ENCODE measurements at places on chromosomes 2 and 18.

DNA sequence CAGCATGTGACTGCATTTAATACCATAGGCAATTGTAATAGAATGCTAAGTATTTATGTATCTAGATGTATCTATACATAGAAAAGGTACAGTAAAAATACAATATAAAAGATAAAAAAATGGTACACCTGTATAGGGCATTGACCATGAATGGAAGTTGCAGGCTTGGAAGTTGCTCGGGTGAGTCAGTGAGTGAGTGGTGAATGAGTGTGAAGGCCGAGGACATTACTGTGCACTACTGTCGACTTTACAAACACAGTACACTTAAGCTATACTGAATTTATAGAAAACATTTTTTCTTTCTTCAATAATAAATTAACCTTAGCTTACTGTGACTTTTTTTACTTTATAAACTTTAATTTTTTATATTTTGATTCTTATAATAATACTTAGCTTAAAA, 8.9 kb downstream of the DIS3L2 start:
- no peak for DNase-seq

DNA sequence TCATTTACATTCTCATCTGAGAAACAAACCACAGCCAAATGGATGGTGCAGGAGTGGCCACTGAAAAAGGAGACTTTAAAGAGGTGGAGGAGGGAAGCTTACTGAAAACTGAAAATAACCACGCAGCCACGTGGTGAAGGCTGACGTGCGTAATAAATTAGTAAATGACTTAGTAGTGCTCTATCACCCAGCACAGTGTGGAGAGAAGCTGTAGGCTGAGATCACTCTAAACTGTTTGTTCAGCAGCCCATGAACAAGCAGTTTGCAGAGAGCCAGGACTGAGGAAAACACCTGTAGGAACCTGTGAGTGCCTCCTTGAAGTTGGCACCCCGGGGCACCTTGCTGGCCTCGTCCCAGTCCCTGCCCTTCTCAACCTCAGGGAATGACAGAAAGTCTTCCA, 193.0 kb downstream of the TXNL1 start:
- no peak for DNase-seq

DNA sequence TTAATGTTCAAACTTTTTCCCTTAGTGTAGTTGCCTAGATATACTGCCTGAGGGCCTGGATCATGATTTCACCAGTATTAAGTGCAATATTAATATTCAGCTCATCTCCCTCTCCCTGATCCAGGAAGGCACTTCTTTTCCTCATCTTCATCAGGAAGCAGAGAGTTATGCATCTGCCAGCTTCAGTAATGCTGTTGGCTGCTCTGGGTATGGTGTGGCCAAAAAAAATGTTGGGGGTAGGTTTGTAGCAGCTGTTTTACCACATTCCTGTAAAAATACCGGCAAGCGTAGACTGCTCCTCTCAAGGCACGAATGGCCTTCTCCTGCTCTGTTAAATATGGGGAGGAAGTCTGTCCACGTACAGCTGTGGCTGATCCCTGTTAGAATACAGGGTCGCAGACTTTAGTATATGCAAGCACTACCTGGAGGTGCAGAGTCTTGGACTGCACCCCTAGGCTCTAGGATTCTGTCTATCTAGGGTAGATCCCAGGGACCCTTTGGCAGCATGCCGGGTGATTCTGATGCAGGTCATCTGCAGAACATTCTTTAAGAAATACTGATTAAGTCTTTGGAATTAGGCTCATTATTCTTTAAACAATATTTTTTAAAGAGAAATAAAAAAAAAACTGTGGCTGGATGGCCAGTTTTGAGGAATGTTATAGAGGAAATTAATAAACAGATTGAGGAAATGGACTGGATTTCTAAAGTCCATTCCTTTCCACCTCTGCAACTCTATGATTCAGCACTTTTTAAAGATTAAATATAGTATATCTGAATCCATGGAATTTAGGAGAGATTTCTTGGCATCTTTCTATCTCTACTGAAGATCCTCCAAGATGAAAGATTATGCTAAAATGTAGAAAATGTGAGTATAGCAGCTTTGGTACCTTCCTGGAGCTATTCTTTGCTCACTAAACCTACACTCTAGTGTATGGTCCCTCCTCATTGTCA, 21.0 kb upstream of the GLS start:
- no peak for DNase-seq

GRCh38 chr2:164110515-164110914, 374.7 kb upstream of the FIGN start:
- no peak for DNase-seq

DNA sequence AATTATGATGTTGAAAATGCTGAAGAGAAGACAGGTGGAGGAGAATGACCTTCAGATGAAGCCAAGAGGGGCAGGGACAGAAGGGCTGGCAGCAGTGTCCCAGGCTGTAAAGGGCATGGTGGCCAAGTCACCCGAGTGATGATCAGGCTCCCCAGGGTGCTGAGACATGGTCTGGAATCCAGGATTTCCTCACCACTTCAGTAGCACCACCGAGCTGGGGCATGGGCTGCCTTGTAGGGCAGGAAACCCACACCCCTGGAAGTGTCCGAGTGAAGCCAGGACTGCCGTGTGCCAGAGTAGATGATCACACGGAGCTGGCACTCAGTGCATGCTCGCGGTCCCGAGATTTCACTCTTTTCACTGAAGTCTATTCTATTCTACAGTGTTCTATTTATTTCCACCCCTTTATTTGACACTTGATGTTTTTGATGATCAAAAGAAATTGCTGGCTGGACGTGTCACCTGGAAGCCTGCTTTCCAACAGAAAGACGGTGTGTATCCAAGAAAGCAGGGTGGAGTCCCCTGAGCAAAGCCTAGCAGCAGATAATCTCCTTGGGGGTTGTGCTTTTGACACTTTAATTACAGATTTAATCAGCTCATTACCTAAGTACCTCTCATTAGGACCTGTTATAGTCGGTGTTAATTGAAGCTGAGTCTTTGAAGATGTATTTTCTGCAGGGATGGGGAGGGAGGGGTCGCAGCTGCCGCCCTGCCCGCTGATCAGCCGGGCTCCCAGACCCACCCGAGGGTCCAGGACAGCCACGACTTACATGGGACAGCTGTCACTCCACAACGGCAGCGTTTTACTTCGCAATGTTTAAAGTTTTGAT, 92.3 kb downstream of the SEPTIN10 start:
- no peak for DNase-seq

All from inflammatory macrophage treated with lipopolysaccharide for 1 hour (primary cell).